ENCODE measurements at places on chromosomes 4 and X.

DNA sequence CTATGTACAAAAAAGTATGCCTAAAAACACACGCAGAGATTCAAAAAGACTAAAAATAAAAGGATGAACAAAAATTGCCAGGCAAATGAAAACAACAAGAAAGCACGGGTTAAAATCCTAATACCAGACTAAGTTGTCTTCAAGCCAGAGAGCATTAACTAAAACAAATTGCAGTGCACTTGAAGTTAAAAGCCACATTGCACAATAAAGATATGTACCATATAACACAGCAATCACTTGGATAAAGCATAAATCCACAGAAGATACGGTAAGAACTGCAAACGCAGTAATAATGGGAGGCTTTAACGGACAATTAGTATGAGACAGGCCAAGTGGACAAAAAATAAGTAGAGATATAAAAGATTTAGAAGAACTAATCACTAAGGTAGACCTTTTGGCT, 14.9 kb downstream of the CCDC158 start:
- DNase-seq = no peak

DNA sequence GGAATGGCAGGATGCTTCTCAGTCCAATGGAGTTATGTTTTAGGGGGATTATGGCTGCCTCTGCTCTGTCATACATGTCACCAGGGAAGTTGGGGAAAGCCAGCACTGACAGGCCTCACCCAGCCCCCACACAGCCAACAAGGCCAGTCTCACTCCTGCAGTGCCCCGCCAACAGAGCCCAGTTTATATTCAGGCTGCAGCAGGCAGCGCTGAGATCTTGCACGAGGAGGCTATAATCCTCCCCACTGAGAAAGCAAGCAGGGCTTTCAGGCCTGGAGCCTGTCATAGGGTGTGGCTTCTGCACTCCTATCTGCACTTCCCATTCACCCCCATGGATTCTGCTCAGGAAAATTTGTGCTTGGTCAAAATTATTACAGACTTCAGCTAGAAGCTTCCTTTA, 25.1 kb downstream of the ADAD1 start:
- DNase-seq = no peak

GRCh38 chr4:71635139-71635748, 148.6 kb downstream of the GC start:
- DNase-seq = no peak

DNA sequence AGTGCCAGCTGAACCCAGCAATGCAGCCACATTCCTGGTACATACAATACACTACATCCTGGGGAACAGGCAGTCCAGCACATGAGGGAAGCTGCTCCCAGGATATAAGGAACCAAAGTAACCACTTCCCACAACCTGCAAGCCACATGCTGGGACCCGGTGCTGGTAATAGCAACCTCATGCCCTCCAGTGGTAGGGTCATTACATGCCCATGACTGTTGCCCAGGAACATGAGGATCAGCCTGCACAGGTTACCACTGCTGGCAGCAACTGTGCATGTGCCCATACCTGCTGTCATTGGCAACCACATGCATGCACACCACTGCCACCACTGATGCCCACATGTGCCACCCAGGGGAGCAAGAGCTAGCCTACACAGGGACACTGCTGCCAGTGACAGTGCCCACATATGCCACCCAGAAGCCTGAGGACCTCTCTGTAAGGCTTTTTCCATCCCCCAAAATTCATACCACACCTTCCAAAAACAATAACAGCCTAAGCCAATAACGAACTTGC, 1982.5 kb downstream of the ARAP2 start:
- DNase-seq = no peak

DNA sequence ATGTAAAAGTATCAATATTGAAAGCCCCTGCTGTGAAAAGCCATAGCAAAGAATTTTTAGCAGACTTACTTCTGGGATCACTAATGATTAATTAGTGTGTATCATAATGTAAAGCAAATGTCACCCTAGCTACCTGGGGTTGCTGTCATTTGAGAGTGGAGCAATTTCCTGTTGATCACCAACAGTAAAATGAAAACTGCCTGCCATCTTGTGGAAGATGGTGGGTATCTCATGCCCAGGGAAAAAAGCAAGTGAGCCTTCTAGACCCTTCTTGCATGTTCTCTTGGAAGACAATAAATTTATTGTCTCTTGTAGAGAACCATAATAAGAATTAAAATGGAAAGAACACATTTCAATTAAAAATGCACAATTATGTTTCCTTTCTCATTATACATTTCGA, 360.2 kb downstream of the ZIC3 start:
- DNase-seq = no peak

GRCh38 chrX:127177966-127178365, 358.4 kb downstream of the PRR32 start:
- no peak for DNase-seq

Measured in activated CD8-positive, alpha-beta memory T cell treated with anti-CD3 and anti-CD28 coated beads, Interleukin-2, amount 50 U/mL, for 4 hours (primary cell).